Hematopoietic multipotent progenitor cell treated with erythropoietin and hydrocortisone succinate and interleukin-3 and kit ligand, for 17 days (in vitro differentiated cells): ENCODE measurements at places on chromosomes 4 and X.

DNA sequence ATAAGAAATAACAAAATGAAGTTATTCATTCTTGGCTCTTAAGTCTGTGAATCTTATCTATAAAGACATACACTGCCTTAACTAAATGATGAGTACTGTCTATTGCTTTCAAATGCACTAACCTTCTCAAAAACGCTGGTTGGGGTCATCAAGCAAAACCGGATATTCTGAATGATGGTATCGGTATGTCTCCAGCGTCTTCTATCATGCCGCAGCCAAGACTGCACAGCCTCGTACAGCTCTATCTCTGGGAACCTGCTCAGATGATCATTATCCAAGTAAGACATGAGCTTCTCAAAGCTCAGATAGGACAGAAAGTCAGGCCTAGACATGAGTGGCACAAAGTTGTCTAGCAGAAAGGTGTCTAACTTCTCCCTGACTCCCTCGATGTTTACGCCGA lies 21.1 kb downstream of the KLHL15 start:
- no peak for DNase-seq

DNA sequence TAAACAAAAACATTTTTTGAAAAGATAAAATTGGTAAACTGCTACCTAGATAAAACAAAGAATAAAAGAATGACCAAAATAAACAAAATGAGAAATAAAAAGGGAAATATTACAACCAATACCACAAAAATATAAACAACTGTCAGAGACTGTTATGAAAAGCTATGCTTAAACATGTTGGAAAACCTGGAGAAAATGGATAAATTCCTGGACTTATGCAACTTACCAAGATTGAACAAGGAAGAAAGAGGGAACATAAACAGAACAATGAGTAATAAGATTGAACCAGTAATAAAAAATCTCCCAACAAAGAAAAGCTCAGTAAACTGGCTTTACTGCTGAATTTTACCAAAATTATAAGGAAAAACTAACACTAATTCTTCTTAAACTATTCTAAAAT lies 518.7 kb downstream of the GRXCR1 start:
- DNase-seq = no peak

DNA sequence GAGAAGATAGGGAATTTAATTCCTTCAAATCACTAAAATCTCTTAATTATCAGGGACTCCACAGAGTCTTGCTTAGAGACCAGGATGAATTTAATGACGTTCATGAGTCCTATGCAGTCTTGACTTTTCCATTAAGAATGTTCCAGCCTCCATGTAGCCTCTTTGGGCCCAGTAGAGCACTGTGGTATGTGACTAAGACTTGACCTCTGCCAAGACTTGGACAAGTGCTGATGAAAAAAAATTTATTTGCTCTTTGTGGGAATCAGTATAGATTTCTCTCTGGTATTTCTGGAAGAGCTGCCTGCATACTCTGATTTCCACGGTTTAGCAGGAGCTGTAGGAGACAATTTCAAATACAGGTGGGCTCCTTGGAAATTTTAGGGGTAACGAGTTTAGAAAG lies 40.6 kb downstream of the CHRDL1 start:
- no peak for DNase-seq

DNA sequence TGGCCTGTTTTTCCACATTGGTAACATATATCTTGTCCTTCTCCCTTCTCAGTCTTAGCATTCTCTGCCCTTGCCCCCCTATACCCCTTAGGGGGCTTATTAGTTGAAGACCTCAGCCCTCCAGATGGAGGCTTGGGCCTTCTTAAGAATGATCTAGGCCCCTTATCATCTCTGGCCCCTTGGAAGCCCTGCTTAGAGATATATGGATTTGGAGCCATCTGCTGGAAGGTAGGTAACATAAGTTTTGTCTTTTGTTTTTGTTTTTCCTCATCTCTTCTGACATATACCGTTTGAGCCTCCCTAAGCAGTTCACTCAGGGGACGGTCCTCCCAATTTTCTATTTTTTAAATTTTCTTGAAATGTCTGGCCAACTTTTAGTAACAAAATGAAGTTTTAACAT lies 48.3 kb upstream of the NAP1L2 start:
- no peak for DNase-seq

- no peak for DNase-seq
Observed at GRCh38 chrX:82677286-82677685, 830.8 kb upstream of the POU3F4 start.

- peak; percentile 31 for DNase-seq
Observed at GRCh38 chr4:55993994-55994663, 45.4 kb downstream of the CEP135 start.

DNA sequence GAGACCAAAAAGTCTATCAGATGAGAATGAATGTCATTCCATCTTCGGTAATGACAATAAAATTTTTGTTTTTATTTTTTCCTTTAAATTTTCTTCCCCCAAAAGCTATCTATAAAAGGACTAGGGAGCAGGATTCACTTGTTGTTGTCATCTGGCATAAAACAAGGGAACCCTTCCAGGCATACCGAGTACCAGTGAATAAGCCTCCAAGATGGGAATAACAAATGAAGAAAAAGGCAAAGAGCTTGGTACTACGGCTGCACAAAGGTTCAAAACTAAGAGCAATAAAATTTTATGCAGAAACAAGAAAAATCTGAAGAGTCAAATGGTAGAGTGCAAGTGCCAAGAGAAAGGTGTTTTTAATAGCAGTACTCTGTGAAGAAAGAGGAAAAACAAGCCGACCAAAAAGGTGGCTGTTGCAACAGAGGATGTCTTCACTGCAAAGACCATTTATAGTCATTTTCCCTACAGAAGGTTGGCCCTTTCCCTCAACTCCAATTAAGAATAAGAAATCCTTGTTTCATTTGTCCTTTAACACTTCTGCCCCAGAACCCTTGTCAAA lies 25.8 kb downstream of the PPP3CA start:
- DNase-seq = no peak

DNA sequence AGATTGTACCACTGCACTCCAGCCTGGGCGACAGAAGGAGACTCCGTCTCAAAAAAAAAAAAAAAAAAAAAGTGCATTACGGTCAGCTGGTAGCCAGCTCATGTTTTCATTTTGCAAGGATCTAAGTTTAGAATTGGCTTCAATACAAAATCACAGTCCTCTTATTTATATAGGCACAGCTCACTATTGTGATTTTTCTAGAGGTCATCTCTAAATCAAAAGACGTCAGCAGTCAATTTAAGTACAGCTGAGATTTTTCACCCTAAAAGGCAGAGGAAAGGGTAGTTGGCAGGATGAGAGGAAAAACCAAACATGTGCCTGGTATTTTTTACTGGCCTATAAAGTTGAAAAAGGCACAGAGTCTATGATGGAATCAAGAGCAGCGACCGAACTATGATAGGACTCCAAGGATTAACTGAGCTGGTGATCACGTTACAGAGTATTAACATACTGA lies 30.8 kb downstream of the ASB5 start:
- DNase-seq = no peak

- no peak for DNase-seq
Observed at GRCh38 chr4:48504026-48504330, 13.9 kb downstream of the ZAR1 start.

DNA sequence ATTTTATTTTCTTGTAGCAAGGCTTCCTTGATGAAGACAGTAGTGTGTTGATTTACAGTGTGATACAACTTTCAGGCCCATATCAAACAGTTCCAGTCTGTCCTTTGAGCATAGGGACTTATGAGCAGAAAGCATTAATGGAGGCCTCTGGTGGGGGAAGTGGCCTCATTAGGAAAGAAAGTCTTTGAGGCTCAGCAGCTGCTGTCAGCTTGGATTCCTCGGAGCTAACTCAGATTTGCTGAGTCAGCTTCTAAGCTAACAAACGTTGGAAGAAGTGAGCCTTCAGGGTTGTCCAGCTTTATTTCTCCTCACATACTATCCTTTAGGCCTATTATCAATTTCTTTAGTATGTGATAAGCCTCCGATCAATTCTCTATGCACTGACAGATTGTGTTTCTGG lies 15.8 kb upstream of the SFRP2 start:
- no peak for DNase-seq

GRCh38 chr4:39346856-39347519 lies 19.2 kb downstream of the RFC1 start:
- no peak for DNase-seq

DNA sequence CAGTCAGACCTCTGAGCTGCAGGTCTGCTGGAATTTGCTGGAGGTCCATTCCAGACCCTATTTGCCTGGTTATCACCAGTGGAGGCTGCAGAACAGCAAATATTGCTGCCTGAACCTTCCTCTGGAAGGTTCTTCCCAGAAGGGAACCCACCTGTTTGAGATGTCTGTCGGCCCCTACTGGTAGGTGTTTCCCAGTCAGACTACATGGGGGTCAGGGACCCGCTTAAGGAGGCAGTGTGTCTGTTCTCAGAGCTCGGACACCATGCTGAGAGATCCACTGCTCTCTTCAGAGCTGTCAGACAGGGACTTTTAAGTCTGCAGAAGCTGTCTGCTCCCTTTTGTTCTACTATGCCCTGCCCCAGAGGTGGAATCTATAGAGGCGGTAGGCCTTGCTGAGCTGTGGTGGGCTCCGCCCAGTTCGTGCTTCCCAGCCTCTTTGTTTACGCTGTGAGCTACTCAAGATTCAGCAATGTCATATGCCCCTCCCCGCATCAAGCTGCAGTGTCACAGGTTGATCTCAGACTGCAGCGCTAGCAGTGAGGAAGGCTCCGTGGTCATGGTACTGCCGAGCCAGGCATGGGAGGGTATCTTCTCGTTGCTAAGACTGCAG lies 44.1 kb upstream of the KDR start:
- DNase-seq = no peak

GRCh38 chr4:138595171-138595570 lies 353.0 kb upstream of the SLC7A11 start:
- no peak for DNase-seq

DNA sequence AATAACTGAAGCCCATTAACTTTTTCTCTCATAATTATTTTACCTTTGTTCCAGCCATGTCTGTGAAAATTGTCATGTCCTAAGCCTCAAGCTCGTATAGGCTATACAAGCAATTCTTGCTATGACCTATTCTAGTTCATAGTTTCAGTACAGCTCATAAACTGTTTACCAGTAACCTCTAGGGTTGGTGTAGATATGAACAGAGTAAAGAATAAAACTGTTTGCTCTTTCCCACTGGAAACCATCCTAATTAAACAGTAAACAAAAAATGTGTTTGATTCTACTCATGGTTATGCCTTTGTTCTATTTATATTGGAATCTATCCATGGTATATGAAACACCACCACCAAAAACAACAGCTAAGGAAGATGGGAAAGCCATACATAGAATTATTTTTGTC lies 1444.0 kb upstream of the PCDH7 start:
- no peak for DNase-seq

GRCh38 chrX:101931488-101932248 lies at the start of gene ZMAT1:
ZMAT1 (minus strand) TSS chrX:101932027; CDS start chrX:101932008, 19 bp downstream.
- peak; percentile 4 for DNase-seq

DNA sequence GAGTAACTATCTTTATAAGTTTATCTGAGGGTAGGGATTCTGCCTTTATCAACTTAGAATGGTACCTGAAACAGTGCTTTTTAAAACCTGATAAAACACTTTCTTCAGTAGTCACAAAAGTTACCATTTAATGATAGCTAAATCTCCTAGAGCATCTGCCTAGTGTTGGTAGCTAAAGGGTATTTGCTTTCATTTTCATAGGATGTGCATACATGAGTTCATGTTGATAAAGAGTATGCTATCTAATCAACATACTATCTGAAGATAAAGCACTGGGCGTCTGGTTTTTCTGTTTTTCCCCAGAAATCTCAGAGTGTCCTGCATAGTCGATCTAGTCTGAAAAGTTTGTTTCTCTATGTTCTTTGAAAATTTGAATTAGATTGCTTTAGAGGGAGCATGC lies 75.1 kb downstream of the ADGRL3 start:
- DNase-seq = no peak

GRCh38 chr4:25729564-25729963 lies 73.9 kb downstream of the SLC34A2 start:
- DNase-seq = no peak

- no peak for DNase-seq
Observed at GRCh38 chrX:74579597-74580198, 34.7 kb downstream of the RLIM start.

- no peak for DNase-seq
Observed at GRCh38 chr4:114180481-114180880, 201.0 kb upstream of the ARSJ start.

DNA sequence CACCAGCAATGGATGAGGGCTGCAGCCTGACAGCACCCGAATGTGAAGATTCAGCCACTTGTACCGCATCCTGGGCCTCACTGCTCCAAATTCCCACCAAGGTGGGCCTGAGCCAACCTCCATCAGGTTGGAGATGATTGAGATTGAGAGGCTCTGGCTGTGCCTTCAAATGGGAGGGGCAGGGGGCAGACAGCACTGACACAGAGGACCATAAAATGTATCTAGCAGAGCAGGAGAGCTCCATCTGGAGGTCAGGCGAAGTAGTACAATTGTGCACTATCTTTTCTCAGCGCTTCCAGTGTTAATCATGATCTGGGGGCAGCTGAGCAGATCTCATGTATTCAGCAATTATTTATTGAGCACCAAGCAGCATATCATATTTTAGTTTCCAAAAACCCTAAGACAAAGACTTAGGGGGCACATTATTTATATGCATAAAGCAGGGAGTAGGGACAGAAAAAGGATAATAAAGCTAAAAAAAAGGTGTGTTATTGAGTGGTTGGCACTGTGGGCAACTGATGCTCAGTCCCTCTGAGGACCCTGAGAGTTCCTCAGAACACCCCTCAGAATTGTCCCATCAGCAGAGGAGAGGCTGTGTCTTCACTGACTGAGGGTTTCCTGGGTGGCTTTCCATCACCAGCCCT lies 31.6 kb upstream of the C1QTNF7 start:
- DNase-seq = peak; percentile 39

- DNase-seq = no peak
Observed at GRCh38 chrX:67599532-67599931, 55.7 kb downstream of the AR start.

- no peak for DNase-seq
Observed at GRCh38 chrX:120671963-120672362, 42.1 kb upstream of the C1GALT1C1 start.
